ENCODE measurements at places on chromosomes 16 and 17. TPM values are rescaled to one million over a fixed set of nuclear protein-coding genes. Genes with fewer than 3 reads are reported as not detected.

Gene ITGA3
- 10.8 TPM for total RNA-seq

Gene PRR15L
- total RNA-seq, result not detected

Gene ABCA8
- total RNA-seq, result not detected

Gene NEUROD2
- total RNA-seq, result not detected

GRCh38 chr16:2184962-2185361 is 11.4 kb downstream of the CASKIN1 start:
- no peak for DNase-seq

GRCh38 chr17:48787828-48788227 is 29.2 kb downstream of the TTLL6 start:
- no peak for DNase-seq

- DNase-seq, result no peak
These were observed 396.6 kb downstream of the CPPED1 start for GRCh38 chr16:12406926-12407690.

- DNase-seq, result no peak
These were observed 5.5 kb downstream of the DYNLRB2 start for GRCh38 chr16:80546249-80546648.

DNA sequence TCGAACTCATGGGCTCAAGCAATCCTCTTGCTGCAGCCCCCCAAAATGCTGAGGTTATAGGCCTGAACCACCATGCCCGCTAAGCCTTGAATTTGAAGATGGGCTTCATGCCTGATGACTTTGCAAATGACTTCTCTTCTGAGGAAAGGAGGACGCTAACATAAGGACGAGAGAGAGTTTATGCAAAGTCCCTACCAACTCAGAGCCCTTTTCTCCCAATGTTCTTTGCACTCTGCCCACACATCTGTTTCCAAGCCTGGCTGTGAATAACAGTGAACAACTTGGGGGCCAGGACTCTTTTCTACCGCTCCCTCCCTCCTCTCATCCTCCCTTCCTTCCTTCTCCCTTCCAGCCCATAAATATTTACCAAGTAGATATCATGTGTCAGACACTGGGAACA is 8.5 kb upstream of the NPIPB2 start:
- DNase-seq, result no peak

GRCh38 chr17:77304051-77304745 is 163.4 kb downstream of the SEC14L1 start:
- no peak for DNase-seq
